GM23248 (cell line): ENCODE measurements at places on chromosomes 6 and 20.

DNA sequence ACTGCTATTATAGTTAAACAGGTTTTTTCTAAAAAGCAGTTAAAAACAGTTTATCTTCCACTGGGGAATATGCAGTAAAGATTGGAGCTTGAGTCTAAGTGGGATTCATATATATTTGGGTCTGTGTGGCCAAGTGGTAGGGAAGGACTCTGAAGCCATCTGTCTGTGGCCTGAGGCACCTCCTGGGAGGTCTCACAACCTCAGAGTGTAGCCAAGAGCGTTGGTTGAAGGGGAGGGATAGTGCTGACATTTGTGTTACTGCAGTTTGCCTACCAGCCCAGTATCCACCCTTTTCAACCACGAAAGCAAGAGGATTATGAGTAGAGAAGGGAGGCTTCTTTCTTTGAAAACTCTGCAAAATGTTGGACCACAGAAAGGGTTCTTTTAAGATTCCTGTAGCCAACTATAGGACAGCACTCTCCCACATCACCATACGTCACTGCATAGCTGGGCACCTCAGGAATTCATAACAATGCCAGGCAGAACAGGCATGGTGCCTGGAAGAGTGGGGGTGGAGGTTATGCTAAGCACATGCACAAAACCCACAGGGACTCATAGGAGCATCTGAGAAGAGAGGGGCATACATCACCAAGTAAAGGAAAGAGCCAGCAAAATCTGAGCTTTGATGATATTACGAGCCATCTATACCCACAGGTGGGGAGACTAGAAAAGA, 90.5 kb upstream of the HEY2 start:
- peak; percentile 40 for DNase-seq

DNA sequence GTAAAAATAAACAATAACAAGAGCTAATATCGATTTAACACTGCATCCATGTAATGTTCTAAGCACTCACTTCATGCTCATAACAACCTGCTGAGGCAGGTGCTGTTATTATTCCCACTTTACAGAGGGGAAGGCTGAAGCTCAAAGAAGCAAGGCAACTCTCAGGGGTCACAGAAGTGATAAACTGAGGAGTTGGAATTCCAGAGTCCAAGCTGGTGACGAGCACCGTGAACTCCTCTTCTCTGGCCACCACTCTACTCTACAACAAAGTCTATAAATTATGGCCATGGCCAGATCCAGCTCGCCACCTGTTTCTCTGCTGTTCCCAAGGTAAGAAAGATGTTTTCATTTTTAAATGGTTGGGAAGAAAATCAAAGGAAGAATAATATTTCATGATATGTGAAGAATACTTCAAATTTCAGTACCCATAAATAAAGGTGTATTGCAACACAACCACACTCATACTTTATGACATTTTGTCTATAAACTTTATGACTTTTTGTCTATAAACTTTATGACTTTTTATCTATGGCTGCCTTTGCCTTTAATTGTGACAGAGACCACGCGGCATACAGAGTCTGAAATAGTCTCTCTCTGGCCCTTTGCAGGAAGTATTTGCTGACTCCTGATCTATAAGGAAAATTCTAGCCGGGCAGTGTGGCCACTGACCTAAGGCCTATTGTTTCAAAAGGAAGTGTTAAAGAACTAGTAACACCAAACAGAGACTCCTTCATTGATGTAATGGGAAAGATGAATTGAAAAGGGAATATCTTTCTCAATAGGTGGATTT, 113.2 kb upstream of the KCNG1 start:
- no peak for DNase-seq

- DNase-seq = no peak
Observed at GRCh38 chr20:40029589-40029988, 659.4 kb downstream of the MAFB start.

- peak; percentile 62 for DNase-seq
Observed at GRCh38 chr6:131164506-131164905, 29.2 kb downstream of the AKAP7 start.

GRCh38 chr6:138726066-138726756, 47.4 kb upstream of the CCDC28A start:
- no peak for DNase-seq

- peak; percentile 39 for DNase-seq
Observed at GRCh38 chr20:49214571-49214970, 4.6 kb upstream of the DDX27 start.

DNA sequence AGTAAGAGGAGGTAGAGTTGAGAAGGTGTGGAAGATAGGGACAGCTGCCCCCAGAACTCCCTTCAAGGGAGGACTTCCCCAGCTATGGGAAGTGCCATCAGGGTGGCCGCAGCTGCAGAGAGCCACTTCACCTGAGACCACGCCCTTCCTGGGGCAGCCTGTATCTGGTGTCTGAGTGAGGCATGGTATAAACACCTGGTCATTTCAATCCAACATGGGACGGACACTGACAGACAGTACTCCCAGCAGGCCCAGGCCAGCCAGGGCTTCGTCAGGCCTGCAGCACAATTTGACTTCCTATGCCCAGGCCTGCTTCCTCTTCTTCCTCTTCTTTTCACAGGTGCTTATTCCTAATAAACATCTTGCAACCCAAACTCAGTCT, 4.5 kb downstream of the SOX12 start:
- DNase-seq = no peak

GRCh38 chr6:15441215-15441868, 195.5 kb downstream of the JARID2 start:
- peak; percentile 87 for DNase-seq

- no peak for DNase-seq
Observed at GRCh38 chr20:47351643-47352331, 4.7 kb downstream of the ZMYND8 start.

GRCh38 chr20:59680148-59680650, 75.9 kb downstream of the PHACTR3 start:
- DNase-seq = no peak

DNA sequence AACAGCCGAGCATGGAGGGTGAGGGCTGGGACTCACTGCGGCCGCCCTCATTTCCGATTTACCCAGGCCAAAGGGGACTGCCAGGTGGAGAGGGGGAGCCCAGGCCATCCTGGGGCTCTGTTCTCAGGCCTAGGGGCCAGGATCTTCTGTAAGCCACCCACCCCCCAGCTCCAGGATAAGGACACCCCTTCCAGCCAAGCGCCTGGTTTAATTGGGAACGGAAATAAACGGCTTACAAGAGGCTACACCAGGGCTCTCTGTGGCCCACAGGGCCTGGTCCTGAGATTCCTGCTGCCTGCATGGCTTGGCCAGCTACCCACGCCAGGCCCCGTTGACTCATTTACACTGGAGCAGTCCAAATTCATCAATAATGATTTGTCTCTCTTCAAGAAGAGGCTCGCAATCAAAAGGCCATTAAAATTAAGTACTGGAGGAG, 68.1 kb upstream of the TOP1 start:
- DNase-seq = peak; percentile 85

DNA sequence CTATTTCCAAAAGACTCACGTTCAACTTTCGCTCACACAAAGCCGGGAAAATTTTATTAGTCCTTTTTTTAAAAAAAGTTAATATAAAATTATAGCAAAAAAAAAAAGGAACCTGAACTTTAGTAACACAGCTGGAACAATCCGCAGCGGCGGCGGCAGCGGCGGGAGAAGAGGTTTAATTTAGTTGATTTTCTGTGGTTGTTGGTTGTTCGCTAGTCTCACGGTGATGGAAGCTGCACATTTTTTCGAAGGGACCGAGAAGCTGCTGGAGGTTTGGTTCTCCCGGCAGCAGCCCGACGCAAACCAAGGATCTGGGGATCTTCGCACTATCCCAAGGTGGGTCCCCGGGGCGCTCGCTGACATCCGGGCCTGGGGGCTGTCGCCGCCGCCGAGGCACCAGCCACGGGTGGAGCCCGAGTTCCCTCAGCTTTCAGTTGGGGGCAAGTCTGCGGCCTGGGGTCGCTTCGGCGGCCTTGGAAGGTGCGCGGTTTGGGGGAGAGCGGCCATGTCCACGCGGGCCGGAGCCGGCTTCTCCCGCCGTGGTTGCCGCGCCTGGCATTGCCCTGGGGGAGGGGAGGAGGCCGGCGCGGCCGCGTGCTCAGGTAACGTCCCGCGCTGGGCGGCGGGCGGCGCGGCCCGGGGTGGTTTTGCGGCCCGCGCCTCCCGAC, 429 bp downstream of the AMD1 start:
- peak; percentile 68 for DNase-seq

DNA sequence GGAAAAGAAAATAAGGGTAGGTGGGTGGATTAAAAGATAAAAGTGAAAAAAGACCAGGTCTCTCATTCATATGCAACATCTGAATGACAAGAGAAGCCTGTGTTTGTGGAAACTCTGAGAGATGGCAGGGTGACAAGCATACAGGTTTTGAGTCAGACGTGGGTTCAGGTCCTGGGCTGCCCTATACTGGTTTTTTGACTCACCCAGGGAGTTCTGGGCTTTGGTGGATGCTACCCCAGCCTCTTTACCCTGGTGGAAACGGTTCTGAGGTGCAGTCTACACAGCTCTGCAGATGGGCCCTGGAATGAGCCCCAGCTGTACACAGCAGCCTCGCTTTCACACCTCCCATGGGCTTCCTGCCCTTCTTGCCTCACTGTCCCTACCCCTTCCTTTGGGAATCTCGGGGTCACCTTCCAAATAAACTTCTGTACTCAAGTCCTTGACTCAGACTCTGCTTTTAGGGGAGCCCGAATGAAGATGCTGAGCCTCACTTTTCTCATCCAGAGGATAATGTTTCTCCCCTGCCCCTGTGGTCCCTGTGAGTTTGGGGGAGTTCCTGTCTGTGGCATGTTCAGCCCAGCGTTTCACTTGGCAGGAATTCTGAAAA, 77.7 kb upstream of the CLDN20 start:
- DNase-seq = peak; percentile 49

GRCh38 chr6:96016334-96017069, 728 bp downstream of the FUT9 start:
- DNase-seq = no peak

- no peak for DNase-seq
Observed at GRCh38 chr6:91743756-91744155, 1156.9 kb upstream of the MAP3K7 start.

GRCh38 chr6:41740366-41741162, 5.2 kb upstream of the TFEB start:
- no peak for DNase-seq

GRCh38 chr6:14742680-14743079, 503.2 kb upstream of the JARID2 start:
- DNase-seq = no peak

GRCh38 chr6:109093732-109094415, 772 bp downstream of the SESN1 start:
- DNase-seq = peak; percentile 62

DNA sequence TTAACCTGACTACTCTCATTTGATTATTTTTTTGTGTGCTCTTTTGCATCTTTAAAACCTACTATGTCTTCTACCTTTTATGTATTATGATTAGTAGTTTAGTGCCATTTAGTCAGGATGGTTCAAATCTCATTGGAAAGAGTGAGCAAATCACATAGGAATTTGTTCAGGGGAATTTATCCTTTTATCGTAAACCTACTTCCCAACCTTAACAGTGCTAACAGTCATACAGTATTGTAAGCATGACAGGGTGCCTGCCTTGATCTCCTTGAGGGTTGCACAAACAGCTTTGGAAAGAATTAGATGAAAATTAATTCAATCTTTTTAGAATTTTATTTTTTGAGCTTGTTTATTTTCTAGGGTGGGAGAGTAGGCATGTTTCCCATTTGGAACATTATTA, 18.3 kb downstream of the RNF8 start:
- no peak for DNase-seq

- DNase-seq = no peak
Observed at GRCh38 chr6:31538805-31539400, 2.9 kb downstream of the DDX39B start.
